ENCODE measurements at places on chromosomes 16 and 17. TPM values are rescaled to one million over a fixed set of nuclear protein-coding genes. Genes with fewer than 3 reads are reported as not detected.
A peak's percentile ranks its signal among the peaks of the same experiment; 100 is the strongest.

- DNase-seq, result no peak
These were observed at the start of gene HS3ST2 for GRCh38 chr16:22813948-22814710. HS3ST2 (plus strand) TSS chr16:22814162; CDS start chr16:22814611, 449 bp downstream.

OTOA gene
- total RNA-seq, result 0.25 TPM

DNA sequence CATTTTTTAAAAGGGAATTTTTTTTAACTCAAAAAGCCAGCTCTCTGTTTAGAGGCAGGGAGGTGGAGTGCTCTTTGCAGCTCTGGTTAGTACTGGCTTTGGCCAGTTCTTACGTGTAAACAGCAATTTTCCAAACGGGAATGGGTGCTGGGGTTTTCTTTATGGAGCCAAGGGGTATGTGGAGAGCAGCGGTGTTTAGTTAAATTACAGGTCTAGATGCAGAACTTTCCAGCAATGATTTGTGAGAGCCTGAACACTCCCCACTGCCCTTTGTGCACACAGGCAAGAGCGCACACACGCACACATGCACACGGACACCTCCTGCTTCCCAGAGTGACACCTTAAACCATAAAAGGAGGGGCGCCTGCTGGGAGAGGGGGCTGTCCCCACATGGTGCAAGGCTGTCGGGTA is 140.2 kb downstream of the MSI2 start:
- no peak for DNase-seq

GRCh38 chr16:77679901-77680300 is 42.4 kb upstream of the NUDT7 start:
- DNase-seq, result no peak

PRKCB gene
- 273 TPM for total RNA-seq

CCL13 gene
- not detected for total RNA-seq

DNA sequence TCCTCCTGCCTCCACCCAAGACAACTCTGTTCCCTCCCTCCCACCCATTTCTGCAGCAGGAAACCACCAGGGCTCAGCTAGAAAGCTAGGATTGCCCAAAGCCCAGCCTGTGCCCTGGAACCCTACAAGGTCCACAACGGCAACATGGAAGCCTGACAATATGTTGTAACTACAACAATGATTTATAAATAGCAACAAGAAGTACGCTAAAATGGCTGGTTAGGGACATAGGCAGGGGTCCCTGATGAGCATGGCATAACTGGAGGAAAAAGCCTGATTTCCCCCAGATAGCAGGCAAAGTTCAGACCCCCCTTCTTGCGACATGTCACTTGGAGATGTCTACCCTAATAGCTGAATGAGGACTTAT is 6.6 kb downstream of the ST3GAL2 start:
- no peak for DNase-seq

DNA sequence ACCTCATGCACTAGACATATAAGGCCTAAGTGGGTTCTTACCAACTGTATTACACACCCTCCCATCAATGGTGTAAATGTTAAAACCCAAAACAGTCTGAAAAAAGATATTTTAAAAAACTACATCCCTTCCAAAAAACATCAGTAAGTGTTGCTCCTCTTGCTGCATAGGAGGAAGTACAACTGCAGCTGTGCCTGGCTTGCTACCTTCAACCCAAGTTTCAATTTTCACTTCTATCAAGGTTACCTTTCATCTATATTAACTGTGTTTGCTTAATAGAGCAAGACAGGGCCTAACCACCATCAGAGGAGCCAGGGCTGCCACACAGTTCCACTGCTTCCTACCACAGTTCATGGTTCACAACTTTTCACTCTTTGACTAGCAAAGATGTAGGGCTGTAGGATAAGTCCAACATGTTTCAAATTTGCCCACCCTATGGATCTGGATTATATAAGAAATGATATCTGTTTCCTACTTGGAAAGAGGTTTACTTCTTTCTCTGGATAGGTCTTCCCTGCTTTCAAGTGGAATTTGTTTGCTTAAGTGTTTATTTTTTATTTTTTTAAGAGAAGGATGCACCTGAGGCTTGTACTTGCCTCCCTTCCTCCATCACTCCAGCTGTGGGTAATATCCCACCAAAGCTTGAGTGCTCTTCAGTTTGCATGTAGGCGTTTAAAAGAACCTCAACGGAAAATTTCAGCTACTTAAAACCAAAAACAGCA is 56.7 kb downstream of the GRB7 start:
- no peak for DNase-seq

DNA sequence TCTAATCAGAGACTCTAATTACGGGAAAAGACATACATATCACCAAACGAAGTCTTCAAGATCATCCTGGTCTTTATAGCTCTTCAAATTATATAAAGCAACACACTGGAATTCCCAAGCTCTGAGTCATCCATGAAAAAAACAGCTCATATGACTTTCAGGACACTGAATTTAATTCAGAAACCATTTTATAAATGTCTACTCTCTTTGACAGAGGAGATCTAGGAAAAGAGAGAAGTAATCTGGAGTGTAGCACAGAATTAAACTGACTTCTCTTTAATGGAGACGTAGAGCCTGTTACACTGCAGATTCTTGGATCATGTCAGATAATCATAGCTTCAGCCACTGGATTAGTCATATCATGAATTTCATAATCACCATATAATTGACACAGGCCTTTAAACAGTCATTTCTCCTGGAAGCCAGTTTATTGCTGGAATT is 86.8 kb upstream of the WSB1 start:
- DNase-seq, result no peak

DNA sequence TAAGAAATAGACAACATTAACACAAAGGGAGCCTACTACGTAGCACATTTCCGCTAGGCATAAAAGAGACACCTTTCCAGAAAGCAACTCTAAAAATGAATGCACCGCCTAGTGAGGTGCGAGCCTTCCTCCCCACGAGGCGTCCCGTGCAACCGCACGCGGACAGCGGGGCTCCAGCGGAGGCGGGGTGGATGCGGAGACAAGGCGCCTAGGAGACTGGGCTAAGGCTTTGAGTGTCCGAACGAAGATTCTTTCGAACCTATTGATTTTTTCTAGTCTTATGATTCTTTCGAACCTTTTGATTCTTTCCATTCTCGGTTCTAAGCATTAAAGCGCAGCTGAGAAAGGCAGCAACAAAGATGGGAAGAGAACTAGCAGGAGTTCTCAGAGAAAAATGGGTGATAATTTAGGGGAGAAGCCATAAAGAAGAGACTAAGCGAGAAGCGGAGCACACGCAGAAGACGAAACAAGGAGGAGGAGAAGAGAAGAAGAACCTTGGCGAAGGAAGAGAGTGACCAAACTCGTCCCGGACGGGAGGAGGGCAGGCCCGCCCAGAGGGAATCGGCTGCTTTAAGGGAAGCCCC is 394 bp upstream of the CPD start:
- DNase-seq, result peak; percentile 84

GRCh38 chr16:23174622-23175021 is 7.9 kb upstream of the SCNN1G start:
- no peak for DNase-seq

GRCh38 chr16:65745-66144 is 6.7 kb downstream of the RHBDF1 start:
- peak; percentile 89 for DNase-seq

TBC1D3C gene
- total RNA-seq, result not detected

TBC1D26 gene
- not detected for total RNA-seq

DNA sequence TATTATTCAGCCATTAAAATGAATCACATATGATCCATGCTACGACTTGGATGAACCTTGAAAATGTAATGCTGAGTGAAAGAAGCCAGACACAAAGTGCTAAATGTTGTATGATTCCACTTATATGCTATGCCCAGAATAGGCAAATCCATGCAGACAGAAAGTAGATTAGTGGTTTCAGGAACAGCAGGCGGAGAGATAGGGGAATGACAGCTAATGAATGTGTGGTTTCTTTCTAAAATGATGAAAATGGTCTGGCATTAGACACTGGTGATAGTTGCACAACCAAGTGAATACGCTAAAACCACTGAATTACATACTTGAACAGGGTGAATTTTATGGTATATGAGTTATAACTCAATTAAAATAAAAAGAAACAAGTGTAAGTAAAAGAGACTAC is 121.8 kb upstream of the NOG start:
- DNase-seq, result no peak

COPS3 gene
- 130 TPM for total RNA-seq

GRCh38 chr17:19401321-19402010 is 9.6 kb upstream of the RNF112 start:
- no peak for DNase-seq

DNA sequence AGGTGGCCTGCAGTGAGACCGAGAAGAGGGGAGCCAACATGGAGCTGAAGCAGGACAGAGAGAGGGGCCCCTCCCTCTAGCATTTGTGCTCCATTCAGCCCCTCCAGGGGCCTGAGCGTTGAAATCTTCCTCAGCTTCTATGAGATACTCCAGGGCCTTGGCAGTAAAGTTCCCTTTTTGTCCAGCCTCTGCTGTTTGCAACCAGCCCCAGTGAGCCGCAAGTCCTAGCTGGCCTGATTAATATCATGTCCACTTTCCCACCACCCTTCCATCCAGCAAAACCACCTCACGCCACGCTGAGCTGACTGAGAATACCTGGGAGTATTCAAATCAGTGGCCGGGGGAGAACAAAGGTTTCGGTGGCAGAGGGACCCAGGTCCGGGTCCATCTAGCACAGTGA is 11.7 kb upstream of the RPH3AL start:
- DNase-seq, result no peak

DNA sequence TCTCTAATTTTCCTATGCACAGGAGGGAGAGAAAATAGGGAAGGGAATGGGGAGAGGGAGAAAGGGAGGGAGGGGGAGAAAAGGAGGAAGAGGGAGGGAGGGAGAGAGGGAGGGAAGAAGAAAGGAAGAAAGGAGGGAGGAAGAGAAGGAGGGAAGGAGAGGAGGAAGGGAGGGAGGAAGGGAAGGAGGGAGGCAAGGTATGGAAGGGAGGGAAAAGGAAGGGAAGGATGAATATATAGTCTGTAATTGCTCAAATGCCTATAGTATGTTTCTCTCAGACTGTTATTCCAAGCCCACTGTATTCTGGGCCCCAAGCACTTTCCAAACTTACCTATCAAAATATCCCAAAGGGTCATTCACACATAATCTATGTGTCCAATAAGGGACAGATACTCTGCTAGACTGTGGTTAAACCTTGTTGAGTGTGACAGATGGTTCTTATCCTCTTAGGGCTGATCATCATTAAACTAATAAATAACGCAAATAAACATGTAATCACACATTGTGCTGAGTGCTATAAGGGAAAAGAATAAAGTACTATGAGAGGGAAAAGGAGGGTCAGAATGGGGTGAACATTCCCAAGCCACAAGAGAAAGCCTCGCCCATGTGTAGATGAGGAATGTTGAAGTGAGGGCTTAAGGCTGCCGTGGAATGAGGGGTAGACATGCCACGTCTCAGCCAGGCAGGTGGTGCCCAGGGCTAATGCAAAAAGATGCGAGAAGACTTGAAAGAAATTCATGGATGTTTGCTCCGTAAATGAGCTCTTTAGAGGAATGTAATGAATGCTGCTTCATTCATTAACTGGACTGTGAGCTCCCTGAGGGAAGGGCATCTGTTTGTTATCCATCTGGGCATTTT is 30.6 kb downstream of the ASIC2 start:
- no peak for DNase-seq

DNA sequence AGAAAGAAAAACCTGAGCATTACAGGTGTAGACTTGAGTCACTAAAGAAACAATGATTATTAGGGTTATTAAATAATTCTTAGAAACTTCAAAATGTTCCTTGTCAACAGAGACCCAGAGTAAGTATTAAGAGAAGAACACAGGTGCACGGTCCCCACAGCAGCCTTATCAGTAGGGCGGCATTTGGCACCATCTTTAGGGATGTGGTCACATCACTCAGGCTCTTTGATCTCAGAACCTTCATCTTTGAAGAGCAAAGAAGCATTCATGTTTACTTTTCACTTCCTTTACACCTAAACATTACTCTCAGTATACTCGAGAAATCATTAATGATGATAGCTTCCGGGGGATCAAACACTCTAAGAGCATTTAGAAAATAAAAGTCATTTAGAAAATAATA is 928.7 kb downstream of the KCNJ2 start:
- DNase-seq, result no peak

TMEM204 gene
- total RNA-seq, result 2.8 TPM

SMCR8 gene
- 29.1 TPM for total RNA-seq

DNA sequence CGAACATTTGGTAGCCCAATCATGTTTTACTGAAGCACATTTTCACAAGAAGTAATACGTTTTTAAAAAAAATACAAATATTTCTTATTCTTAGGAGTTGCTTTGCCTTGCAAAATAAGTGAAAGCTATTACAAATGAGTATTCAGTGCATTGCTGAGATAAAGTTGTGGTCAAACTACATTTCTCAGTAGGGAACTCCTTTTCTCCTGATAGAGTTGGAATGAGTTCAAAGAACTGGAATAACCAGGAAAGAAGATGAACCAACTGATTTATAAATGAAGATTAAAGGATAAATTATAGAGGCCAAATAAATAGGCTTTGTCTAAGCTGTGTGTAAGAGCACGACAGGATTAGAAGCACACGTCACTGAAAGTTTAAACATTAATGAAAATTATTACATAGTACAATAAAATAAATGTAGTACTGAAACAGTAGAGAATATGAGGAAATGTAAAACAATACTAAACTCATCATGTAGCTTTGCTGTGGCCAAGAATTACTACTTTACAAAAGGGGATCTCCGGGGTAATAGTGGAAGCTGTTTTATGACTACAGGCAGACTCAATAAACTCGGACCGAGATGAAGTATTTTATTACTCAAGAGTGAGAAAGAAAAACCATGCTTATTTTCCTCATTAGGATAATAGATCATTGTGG is 73.6 kb downstream of the KCNJ2 start:
- no peak for DNase-seq

APOH gene
- not detected for total RNA-seq

GRCh38 chr17:61404913-61405685 is 5.5 kb downstream of the TBX2 start:
- peak; percentile 58 for DNase-seq

DNA sequence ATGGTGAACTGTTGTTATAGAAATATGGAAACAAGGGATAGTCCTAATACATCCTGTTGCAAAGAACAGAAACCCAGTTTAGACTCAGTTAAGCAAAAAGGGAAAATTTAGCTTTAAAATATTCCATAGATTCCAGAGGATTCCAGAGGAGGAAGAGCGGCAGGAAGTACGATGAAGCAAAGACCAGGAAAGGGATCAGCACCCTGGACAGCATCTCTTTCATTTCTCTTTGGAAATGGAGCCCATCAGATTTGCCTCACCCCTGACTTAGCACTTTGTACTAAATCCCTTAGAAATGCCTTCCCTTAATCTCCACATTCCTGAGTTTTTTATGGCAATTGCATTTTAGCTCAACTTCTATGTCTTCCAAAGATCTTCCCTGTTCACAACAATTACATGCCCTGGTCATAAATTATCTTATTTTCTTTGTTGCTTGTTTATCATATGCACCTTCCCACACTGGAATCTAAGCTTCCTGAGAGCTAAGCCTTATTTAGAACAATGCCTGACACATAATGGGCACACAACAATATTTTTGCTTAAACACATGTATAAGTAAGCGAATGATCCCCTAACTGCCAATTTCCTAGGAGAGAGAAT is 150.0 kb upstream of the RBFOX1 start:
- DNase-seq, result no peak

- no peak for DNase-seq
These were observed 87.4 kb upstream of the LHX1 start for GRCh38 chr17:36849871-36850348.
